Prostate gland (tissue), 2 donors: ENCODE measurements at places on chromosomes 5 and 9. TPM values are rescaled to one million over a fixed set of nuclear protein-coding genes. Genes with fewer than 3 reads are reported as not detected.

DNA sequence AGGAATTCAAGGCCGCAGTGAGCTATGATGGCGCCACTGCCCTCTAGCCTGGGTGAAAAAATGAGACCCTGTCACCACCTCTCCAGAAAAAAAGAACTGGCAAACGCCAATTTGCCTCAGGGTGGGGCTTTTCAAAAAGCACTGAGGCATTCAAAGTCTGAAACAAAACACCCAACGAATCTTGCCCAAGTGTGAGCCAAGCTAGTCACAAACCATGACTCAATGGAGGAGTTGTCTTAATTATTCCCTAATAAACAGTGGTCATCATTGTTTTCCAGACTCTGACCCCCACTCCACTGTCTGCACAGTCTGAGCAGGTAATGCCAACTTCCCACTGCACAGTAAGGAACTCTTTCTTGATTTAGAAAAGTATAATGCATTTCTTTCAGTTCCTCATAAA, 16.8 kb downstream of the FRMD3 start:
- no peak for DNase-seq

- no peak for DNase-seq
These were observed 96.0 kb upstream of the FSTL4 start for GRCh38 chr5:133708331-133708850.

- DNase-seq: no peak
These were observed 57.4 kb downstream of the OR2K2 start for GRCh38 chr9:111272581-111272980.

- peak; percentile 67 for DNase-seq
These were observed 32.0 kb upstream of the TTLL11 start for GRCh38 chr9:122125158-122125508.

DNA sequence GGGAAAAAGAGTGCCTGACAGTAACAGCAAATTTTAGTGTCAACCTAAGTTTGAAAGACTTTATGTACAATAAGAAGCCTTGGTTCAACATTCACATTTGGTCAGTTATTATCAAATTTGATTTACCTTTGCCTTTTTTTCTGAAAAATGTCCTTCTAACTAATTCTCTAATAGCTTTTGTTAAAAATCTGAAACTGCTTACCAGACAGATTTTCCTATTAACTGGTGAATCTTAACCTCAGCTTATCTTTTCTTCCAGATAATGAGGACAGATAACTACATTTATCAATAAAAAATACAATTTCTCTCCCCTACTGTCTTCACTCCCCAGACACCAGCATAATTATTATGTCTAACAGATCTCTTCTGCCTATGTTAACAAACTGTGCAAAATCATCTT, 988.5 kb downstream of the CDH18 start:
- DNase-seq: no peak

- DNase-seq: no peak
These were observed 29.9 kb downstream of the TUT7 start for GRCh38 chr9:86324308-86324707.

DNA sequence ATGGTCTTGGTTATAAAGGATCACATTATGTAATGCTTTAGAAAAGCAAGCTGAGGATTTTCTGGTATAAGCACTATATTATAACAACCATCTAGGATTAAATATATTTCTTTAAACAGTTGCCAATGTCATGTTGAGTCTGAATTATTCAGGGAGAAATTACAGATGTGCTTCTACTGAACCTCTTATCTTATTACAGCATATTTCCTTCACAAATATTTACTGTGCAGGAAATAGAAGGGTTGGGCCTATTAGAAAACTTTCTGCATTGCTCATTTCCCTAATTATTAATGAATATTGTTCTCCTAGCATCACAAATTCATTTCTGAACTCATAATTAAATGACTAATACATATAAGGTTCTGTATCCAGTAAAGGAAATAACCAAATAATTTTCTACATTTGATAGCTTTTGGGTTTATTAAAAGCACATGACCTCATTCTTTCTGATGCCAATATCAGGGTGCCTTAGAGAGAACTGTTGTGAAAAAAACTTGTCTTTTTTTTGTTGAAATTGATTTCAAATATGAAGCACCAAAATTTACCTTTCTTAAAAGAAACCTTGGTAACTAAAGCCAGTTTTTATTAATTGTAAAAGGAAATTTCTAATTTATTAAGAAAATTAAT, 476.8 kb upstream of the PTGER4 start:
- DNase-seq: no peak

GRCh38 chr5:171315386-171315891, 6.4 kb downstream of the TLX3 start:
- DNase-seq: no peak

DNA sequence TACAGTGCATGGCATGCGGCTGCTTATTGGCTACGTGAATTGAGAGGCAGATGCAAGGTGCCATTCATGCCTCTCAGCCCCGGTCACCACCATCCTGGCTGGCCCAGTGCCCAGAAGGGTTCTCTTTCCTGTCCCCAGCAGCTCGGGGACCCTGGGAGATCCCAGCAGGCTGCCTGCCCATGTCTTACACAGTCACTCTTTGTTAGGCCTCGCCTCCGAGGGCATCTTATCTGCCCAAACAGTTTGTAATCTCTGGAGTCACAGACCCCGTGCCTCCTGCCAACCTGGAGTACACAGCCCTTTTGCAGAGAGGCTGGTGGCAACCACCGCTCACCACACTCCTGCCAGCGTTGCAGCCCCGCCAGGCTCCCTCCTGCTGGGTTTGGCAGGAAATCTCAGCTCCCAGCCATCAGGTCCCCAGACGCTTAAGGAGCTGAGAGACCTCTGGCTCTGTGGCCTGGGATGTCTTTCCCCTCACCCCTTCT, 7.0 kb upstream of the AK1 start:
- DNase-seq: no peak

- no peak for DNase-seq
These were observed 31.0 kb downstream of the TTC1 start for GRCh38 chr5:160039810-160040470.

GRCh38 chr5:68522863-68523262, 307.3 kb downstream of the PIK3R1 start:
- DNase-seq: no peak

GRCh38 chr5:147753765-147754164, 28.8 kb downstream of the JAKMIP2 start:
- DNase-seq: no peak

DNA sequence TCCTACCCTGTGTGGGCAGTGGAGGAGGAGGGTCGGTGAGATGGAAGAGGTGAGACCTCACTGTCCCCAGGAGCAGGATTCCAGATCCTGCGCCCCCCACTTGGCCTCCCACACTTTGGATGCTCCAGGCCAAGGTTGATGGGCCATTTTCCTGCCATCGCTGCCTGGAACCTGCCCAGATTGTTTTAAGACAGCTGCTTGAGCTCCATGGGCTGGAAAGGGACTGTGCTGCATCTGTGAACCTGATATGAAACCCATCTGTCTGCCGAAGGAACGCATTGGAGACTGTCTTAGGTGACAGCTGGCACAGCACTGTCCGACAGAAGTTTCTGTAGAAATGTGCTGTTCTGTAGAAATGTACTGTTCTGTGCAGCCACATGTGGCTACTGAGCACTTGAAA, 72.7 kb upstream of the SLC25A48 start:
- DNase-seq: no peak

- DNase-seq: no peak
These were observed 8.7 kb upstream of the GDA start for GRCh38 chr9:72140586-72140985.

- DNase-seq: no peak
These were observed 229.9 kb upstream of the RIOK2 start for GRCh38 chr5:97412959-97413358.

GRCh38 chr5:10981932-10982331, 220.9 kb upstream of the DAP start:
- no peak for DNase-seq

- DNase-seq: no peak
These were observed 4.3 kb downstream of the MCTP1 start for GRCh38 chr5:95280401-95281095.

GRCh38 chr9:28073270-28073669, 500.0 kb upstream of the C9orf72 start:
- no peak for DNase-seq

Gene LECT2
- not detected for total RNA-seq

Gene ZFP2
- 4.5 TPM for total RNA-seq

Gene CCNI2
- not detected for total RNA-seq

Gene AQP7
- total RNA-seq: not detected
